Choroid plexus epithelial cell (primary cell): ENCODE measurements at places on chromosomes 6 and 20.

DNA sequence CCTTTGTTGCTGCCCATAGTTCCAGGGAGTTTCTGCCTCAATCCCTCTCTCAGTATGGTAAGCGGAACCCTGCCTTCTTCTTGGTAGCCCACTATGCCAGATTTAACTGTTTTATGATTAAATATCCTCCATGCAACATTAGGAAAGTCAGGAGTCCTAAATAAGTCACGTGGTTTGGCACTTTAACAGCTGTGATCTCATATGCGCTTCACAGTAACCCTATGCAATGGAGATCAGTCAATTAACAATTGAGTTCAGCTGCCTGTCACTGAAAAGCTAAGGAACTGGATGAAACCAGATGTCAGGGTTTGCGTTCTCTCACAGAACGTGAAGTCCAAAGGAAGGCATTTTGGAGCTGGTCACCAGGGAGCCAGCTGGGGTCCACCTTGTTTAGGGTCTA is 81.6 kb downstream of the PSMB1 start:
- DNase-seq, result no peak

- no peak for DNase-seq
These were observed 16.0 kb downstream of the PCK1 start for GRCh38 chr20:57576617-57577550.

- no peak for DNase-seq
These were observed 232.5 kb downstream of the PKHD1 start for GRCh38 chr6:51854876-51855275.

DNA sequence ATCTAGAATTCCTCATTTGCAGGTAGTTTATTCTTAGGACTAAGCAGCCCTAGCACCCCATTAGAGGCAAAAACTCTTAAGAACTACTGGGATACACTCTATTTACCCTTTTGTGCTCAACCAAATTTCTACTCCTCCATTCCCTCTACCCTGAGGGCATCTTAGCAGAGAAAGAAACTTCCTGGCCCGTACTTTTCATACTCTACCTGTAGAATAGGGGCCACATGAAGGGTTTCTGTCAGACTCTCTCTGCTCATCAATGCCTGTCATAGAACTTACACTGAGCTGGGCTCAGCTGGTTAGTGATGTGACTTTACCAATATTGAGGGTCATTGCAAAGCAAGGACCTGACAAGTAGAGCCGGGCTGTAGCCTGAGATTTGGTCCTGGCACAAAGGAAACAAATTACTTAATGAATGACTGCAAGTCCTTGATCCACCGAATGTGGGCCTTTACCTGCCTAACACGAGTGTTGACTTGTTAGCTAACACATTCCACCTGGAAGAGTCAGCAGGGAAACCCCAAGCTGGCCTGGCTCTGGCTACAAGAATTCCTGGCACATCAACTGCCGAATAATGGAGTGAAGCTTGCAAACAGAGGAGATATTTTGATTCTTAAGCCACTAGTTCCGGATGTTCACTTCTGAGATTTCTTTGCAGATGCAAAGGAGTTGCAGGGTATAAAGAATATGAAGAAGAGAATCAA is 280.5 kb upstream of the JAG1 start:
- DNase-seq, result no peak

- DNase-seq, result peak; percentile 71
These were observed 48.6 kb upstream of the FABP7 start for GRCh38 chr6:122730775-122731386.

DNA sequence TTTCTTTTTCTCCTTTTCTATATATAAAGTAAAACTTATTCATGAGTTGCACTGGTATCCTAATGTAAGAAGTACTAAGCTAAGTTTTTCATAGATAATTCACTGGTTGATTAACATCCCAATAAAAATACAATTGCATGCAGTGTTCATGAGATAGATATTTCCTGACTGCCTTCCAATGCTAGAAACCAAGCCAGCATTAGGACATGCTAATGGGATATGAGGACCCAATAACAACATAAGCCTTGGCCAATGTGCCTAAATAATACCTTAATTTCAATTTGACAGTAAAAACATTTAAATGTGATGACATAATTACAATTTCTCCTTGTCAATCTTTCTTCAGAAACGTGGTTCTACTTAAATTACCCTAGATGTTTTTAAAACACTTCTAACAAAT is 152.7 kb downstream of the RNGTT start:
- DNase-seq, result no peak

- DNase-seq, result no peak
These were observed 30.8 kb downstream of the AGPAT4 start for GRCh38 chr6:161242779-161243693.

GRCh38 chr6:37623666-37624065 is 74.0 kb downstream of the MDGA1 start:
- no peak for DNase-seq

DNA sequence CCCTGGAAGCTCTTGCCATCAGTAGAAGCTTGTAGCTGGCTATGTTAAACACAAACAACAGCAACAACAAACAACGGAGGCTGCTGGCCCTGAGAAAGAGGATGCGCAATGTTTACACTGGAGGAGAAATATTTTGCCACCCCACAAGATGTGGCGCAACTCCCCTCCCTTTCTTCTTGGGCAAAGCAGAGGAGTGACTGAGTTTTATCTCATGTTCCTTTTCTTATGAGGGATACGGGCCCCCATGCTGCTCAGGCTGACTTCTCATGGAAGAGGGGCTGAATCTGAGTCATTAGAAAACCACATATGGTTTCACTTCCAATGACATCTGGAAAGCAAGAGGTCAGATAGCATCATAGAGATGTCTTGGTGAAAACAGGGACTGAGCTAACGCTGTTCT is 75.9 kb upstream of the HDDC2 start:
- DNase-seq, result peak; percentile 94

DNA sequence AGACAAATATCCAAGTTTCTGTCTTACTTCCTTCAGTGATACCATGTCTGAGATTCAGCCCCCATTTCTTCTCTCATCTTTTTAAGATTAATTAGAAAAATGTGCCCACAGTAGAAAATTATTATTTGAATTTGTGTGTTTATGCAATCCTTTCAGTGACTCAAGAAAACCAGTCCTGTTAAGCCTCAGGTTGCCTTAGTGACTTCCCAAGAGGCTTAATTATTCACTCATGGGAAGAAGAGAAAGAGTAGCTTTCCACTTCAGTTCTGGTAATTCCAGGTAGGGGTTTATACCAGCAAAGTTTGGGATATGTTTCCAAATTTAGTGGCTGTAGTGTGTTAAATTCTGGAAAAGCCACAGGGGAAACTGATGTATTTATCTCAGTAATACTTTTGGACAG is 149.1 kb downstream of the RIMS1 start:
- no peak for DNase-seq

DNA sequence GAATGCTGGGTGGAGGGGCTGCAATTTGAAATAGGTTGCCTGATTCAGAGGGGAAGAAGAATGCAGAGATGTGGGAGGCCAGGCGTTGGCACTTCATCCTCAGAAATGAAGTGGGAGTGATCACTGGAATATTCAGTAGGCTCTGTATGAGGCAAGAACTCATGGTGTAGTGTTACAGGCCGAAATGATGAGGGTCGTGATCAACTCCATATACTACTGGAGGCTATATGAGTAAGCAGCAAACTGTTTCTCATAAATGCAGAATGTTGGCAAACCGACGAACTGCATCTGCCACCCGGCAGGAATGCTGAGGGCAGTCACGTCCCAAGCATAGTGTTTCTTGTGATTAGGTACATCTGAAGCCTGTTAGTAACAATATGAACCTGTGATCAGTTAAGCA is 12.7 kb downstream of the KCNS1 start:
- DNase-seq, result peak; percentile 49
